Renal pelvis (tissue), 12 donors: ENCODE measurements at places on chromosomes 11 and 22. TPM values are rescaled to one million over a fixed set of nuclear protein-coding genes. Genes with fewer than 3 reads are reported as not detected.

DNA sequence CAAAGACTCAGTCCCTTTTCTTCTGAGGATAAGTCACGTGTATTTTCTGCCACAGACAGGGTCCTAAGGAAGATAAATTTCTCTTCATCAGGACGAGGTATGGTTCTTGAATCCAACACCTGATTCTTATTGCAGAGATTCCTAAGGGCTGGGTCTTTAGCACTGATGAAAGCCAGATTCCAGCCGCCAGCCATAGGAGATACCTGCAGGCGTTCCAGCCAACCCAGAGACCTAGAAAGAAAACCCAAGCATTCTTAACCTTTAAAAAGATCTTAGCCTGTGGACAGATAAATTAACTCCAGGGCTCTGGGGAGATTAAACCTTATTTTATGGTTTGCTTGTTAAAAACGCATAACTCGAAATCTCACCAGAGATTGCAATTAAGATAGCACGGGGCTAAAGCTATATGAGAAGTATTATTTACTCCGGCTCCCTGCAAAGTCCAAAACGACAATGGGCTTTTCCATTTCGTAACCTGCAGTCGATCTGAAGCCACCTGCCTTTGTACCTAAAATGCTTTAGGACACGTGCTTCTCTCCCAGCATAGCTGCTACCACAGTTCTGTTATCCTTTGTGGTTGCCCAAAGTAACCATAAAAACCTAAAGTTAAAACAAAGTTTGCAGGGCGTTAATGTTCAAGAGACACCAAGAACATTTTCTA is 104.5 kb downstream of the NXPE2 start:
- no peak for DNase-seq

DNA sequence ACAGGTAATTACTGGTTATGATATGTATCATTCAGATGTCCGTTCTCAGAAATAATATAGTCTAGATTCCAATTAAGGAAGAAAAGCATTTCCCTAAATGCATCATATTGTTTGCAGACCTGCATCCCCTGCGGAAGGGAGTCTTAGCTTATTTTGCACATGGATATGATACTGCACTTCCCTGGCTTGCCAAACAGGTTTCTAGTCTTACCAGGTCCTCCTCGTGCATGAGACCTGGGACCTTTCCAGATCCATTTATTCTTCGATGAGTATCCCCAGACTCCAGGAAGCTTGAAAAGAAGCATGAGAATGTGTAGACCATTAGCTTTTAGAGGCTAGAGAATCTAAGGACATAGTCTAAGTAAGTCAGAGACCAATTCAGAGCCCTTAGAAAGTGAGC is 30.6 kb downstream of the CYB5R2 start:
- DNase-seq: no peak

- no peak for DNase-seq
Measured at GRCh38 chr11:10625281-10625981, 57.0 kb upstream of the LYVE1 start.

GRCh38 chr11:122852796-122853160 is 14.5 kb downstream of the CRTAM start:
- no peak for DNase-seq

GRCh38 chr22:19012308-19012986 is 76.4 kb upstream of the PRODH start:
- DNase-seq: no peak

GRCh38 chr11:1933416-1934334 is 13.5 kb upstream of the MRPL23 start:
- no peak for DNase-seq

- no peak for DNase-seq
Measured at GRCh38 chr11:44987506-44987905, 36.8 kb upstream of the TP53I11 start.

- DNase-seq: no peak
Measured at GRCh38 chr22:38139901-38140300, 29.4 kb upstream of the BAIAP2L2 start.

- DNase-seq: peak; percentile 40
Measured at GRCh38 chr11:133681901-133682300, 149.6 kb upstream of the OPCML start.

DNA sequence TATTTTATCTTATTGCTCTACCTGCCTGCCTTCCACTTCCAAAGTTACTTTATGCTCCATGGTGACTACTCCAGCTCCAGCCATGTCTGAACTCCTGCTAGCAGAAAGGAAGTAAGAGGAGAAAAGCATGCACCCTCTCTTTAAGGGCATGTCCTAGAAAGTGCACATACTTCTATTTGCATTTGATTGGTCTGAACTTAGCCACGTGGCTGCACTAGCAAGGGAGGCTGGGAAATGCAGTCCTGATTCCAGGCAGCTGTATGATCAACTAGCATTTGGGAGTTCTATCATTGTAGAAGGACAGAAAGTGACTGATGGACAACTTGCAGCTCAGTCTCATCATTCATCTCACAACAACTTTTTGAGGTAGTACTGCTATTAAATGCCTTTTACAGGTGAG is 515.7 kb downstream of the BUD13 start:
- no peak for DNase-seq

- no peak for DNase-seq
Measured at GRCh38 chr11:41119484-41119883, 340.0 kb downstream of the LRRC4C start.

DNA sequence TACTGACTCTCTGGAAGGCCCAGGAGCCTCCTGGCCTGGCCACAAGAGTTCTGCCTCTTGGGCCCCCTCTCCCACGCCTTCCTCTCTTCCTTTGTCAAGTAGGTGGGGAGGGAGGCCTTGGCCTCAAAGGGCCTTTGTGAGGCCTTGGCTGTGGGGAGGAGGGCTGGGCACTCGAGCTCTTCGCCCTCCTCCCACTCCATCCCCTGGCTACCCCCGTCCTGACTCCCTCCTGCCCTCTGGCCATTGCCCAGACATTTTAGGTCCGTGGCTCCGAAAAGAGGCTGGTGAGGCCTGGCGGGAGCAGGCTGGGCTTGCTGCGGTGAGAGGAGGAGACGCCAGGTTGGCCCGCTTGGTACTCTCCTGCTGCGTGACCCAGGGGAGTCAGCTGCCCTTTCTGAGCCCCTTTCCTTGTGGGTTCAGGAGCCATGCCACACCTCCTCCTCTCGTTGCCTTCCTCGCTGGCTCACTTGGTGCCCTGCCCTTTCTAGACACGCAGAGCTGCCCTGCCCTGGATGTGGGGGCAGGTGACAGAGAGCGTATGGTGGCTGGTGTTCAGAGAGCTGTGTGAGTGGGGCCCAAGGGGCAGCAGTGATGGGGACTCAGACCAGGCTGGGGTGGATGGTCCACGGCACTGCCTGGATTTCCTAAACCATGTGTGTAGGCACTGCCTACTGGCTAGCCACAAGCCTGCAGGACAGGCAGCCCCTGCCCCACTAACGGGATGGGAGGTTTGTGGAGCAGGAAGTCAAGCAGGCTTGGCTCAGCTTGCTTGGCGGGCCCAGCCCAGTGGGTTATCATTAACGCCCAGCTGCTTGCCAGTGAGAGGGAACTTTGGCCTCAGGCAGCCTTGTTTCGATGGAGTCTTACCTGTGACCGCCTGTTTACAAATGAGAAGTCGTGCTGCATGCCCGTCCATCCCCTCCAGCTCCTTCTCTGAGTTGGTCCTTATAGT is 15.8 kb upstream of the OMP start:
- DNase-seq: no peak

- no peak for DNase-seq
Measured at GRCh38 chr11:45395947-45396346, 109.8 kb upstream of the SYT13 start.

DNA sequence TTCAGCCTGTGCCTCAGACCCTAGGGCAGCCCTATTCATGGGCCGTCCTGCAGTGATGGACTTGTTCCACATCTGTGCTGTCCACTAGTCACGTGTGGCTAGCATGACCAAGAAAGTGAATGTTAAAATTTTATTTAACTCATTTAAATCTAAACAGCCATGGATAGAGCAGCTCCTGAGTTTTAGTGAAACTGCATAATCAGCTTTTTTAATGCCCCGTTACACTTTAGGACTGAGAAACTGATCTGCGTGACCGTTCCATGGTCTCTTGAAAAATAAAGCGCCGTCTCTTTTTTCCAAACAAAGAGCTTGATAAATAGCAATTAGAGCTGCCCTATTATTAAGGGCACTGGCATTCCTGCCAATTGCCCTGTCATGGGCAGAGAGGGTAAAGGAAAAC is 76.5 kb upstream of the SNX19 start:
- peak; percentile 24 for DNase-seq

DNA sequence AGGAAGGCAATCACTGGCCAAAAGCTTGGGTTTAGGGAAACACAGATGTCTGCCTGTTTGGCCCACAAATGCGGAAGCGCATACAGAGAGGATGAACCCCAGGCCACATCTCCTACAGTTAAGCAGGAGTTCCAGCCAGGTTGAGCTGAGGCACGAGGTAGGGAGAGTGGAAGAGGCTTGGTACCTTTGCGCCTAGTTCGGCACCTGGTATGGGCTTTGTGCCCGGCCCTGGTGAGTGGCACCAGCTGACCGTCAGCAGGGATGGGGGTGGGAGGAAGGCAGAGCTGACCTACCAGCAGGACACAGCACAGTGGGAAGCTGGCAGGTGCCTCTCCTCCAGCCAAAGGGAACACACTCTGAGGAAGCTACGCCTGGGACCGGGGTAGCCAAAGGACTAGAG is 57.6 kb downstream of the KCNC1 start:
- no peak for DNase-seq

DNA sequence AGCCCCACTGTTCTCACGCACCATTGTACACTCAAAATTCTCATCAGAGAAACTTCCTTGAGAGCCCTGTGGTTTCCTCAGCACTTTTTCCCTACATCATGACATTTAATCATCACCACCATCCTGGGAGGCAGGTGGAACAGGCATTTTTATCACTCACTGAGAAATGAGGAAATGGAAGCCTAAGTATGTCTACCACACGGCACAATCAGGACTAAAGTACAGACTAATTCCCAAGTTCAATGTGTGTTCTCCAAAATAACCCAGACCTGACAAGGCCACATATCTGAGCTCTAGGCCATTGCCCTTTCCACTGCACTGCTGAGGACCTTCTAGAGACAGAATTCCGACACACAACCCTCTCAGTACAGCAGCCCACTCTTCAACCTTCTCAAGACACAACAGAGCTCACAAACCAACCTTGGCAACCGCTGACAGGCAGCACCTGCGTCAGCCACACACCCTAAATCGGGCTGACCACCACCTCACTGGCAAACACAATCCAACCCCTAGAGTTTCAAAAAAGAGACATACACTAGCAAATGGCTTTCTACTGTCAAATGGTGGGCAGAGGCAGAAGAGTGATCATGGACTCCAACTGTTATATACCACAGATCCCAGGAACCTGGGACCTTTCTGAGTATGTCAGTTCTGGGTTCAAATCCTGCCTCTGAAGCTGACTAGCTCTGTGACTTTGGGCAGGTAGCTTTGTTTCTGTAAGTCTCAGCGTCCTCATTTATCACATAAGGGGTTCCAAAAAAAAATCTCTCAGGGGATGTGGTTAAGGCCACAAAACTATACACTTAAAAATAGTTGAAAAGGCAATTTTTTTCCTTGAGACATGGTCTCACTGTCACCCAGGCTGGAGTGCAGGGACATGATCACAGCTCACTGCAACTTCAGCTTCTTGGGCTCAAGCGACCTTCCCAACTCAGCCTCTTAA is 16.3 kb downstream of the SMCO4 start:
- DNase-seq: no peak

DNA sequence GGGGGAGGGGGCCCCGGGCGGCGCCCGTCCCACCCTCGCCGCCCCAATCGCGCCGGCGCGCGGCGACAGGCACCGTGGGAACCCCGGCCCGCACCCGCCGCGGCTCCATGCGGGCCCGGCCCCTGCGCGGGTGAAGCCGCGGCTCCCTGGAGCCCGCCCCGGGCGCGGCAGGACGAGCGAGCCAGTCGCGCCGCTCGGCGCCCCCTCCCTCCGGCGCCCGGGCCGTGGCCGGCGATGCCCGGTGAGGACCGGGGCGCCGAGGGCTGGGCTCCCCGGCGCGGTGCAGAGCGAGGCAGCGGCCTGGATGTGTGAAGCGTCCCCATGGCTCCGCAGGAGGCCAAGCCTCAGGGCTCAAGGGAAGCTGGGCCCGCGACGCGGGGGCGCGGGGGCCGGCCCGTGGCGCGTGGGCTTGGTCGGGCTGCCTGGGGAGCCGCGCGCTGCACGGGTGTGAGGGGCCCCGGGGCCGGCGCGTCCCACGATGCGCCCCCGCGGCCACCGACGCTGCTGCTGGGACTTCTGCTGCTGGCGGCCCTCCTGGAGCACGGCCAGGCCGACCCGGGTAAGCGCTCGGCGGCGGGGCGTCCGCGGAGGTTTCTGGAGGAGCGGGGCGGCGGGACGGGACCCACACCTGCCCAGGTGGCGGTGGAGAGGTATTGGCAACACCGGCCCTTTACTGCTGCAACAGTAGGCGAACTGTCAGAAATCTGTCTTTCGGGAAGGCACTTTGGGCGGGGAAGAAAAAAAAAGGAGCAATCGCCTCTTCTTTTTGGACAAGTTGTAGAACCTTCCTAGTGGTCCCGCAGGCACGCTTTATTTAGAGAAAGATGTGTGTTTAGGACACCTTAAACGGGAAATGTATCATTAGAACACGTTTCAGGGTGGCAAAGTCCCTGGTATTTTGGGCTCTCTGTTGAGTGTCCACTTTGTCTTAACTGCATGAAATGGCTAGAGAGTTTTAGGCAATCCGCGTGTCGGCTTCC is 119.4 kb downstream of the HIPK3 start:
- DNase-seq: peak; percentile 21

- no peak for DNase-seq
Measured at GRCh38 chr11:87366763-87367405, 329.1 kb downstream of the TMEM135 start.

Gene OR2AG2
- not detected for polyA plus RNA-seq

Gene SLC17A6
- polyA plus RNA-seq: 0.06 TPM

Gene OR8G5
- not detected for polyA plus RNA-seq

Gene TRAPPC4
- 94.6 TPM for polyA plus RNA-seq

Gene MAPK1
- 134 TPM for polyA plus RNA-seq

Gene PMM1
- polyA plus RNA-seq: 51.8 TPM

Gene MMP27
- not detected for polyA plus RNA-seq

Gene LRP5
- 57.5 TPM for polyA plus RNA-seq

Gene SLC22A9
- 0.03 TPM for polyA plus RNA-seq

Gene FXYD6
- 111 TPM for polyA plus RNA-seq

Gene CBLIF
- 0.35 TPM for polyA plus RNA-seq

Gene PAMR1
- 5.9 TPM for polyA plus RNA-seq

Gene OR51B2
- not detected for polyA plus RNA-seq
